ENCODE measurements at places on chromosomes 12 and 14.

DNA sequence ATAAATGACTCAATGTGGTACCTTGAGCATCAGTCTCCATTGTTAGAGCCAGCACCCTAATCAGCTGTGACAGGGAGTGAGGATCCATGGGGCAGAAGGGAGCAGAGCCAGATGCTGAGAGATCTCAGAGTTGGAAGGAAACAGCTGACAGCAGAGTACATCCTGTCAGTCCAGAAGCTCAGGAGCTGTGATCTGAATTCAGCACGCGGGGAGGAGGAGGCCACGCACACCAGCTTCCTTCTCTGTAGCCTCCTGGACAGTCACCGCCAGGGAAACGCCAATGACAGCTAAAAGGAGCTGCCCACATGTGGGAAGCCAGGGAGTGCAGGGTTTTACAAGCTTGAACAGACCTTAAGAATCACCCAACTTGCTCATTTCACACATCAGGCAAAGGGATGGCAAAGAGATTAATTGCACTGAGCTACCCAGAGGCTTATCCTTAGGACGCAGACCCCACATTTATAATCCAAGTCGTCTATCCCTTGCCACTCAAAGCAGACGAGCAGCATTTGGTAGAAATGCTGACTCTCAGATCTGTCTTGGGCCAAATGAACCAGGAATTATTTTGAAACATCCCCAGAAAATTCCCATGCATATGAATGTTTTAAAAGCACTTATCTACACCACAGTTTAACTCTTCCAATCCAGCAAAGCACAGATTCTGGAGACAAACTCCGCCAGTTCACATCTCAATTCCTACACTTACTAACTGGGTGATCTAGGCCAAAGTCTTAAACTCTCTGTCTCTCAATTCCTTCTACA, 322.6 kb upstream of the TMTC1 start:
- DNase-seq = no peak

GRCh38 chr12:92641291-92641690, 61.5 kb upstream of the PLEKHG7 start:
- no peak for DNase-seq

GRCh38 chr14:102220031-102220430, 80.3 kb downstream of the WDR20 start:
- DNase-seq = no peak

DNA sequence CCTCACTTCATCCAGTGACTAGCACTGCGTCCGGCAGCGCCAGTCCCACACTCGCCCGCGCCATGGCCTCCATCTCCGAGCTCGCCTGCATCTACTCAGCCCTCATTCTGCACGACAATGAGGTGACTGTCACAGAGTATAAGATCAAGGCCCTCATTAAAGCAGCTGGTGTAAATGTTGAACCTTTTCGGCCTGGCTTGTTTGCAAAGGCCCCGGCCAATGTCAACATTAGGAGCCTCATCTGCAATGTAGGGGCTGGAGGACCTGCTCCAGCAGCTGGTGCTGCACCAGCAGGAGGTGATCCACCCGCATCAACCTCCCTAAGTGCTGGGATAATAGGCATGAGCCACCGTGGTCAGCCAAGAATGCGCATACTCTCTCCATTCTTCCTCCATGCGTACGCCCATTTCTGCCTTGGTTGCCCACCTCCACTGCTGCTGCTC, 59.9 kb downstream of the IRF2BPL start:
- DNase-seq = no peak

GRCh38 chr14:50396631-50397389, at the start of gene CDKL1:
TSS of gene CDKL1 (minus strand) at chr14:50396881. CDS start at chr14:50395868, 1,013 bp downstream.
- DNase-seq = no peak

DNA sequence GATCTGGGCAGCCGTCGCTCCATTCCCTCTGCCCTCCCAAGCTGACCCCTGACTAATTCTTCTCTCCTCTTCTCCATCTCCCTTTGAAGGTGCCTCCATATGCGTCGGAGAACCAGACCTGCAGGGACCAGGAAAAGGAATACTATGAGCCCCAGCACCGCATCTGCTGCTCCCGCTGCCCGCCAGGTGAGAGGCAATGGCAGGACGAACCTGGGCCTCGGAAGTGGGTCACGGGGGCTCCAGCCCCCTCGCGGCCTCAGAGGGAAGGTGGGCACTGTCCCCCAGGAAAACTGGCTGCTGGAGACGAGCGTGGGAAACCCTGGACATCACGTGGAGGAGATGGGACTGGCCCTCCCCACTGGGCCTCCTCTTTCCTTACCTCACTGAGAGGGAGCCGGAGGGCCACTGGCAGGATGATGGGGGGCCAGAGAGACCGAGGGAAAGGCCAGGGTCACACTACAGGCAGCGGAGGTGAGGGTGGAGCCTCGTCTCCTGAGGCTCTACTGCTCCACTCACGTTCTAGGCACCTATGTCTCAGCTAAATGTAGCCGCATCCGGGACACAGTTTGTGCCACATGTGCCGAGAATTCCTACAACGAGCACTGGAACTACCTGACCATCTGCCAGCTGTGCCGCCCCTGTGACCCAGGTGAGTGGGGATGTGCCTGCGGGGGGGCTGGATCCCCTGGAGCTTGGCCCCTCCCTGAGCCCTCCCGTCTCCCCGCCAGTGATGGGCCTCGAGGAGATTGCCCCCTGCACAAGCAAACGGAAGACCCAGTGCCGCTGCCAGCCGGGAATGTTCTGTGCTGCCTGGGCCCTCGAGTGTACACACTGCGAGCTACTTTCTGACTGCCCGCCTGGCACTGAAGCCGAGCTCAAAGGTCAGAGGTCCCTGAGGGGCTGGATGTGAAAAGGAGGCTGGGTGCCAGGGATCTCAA, 806 bp downstream of the LTBR start:
- DNase-seq = no peak

DNA sequence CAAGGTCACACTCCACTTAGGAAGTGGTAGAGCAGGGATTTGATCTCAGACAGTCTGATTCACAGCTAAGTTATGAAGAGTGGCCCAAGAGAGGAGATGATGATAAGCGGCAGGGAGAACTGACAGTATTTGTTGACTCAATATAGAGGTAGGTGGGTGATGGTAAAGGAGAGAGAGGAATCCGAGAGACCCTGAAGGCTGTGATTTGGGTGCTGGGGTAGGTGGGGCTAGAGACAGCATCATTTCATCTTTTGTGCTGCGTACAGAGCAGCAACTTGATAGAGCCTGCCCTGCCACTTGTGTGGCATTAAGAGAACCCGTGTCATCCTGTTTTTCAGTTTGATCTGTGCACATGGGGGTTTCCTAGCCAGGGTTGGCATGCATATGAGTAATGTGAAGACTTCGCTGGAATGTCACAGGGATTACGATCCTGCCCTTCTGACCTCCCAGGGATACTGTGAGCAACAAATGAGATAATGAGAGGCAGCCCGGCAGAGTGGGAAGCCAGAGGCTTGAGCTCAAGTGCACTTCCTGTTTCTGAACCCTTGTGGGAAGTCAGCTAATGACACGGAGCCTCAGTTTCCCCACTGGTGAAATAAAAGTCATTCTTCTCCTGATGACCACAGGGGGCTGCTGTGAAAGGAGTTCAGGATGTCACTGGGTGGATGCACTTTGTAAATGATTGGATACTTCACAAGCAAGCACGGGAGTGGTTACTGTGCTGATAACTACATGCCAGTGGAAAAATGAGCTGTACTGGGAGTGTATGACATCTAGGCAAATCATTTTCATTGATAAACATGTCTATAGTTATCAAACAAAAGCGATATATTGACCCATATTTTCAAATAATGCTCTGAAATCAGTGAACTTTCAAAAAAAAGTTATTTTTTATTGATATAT, 59.5 kb upstream of the IGF1 start:
- no peak for DNase-seq

GRCh38 chr14:65255029-65255545, 152.8 kb upstream of the MAX start:
- DNase-seq = no peak

- no peak for DNase-seq
Observed at GRCh38 chr12:112602150-112602549, 183.4 kb downstream of the PTPN11 start.

DNA sequence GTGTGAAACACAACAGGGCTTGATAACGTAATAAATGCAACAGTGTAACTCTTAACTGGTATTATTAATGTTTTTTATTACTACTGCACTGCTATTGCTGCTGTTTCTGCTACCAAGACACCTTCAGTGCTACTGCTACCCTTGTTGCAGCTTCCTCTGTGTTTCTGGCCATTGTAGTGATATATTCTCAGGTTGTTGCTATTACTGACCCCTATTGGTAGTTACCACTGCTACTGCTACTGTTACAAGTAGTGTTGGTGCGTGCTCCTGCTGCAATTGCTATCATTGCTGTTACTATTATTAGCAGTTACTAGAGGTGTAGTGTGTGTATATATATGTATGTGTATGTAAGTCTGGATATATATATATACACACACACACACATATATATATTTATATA, 87.2 kb upstream of the PTPRB start:
- no peak for DNase-seq

GRCh38 chr12:121448771-121449315, 48.9 kb downstream of the RNF34 start:
- no peak for DNase-seq

DNA sequence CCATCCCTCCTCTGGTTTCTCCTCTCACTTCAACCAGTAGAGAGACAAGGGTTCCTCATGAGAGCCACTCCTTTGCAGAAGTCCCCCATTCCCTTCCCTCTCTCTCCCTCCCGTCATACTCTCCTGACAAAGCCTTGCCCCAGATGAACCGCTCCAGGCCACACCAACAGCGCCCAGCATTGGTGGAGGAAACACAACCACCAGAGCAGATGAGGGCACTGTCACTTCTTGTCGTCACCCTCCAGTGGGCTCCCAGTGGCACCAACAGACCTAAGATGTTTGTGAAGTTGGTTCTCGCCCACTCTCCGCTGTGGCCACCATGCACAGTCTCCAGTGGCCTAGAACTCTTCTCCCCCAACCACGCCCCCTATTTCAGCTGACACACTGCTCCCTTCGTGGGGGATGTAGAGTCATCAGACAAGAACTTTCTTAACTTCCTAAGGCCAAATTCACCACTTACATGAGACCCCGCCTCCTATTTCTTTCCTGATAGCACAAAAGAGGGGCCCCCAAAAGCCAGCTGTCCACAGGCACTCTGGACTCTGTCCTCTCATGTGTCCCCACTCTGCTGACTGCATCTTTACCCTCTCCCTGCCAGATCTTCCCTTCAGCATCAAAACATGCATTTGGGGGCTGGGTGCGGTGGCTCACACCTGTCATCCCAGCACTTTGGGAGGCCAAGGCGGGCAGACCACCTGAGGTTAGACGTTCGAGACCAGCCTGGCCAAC, 29.2 kb upstream of the PLEKHG6 start:
- DNase-seq = no peak

GRCh38 chr14:61599942-61600341, 95.4 kb upstream of the HIF1A start:
- DNase-seq = no peak

DNA sequence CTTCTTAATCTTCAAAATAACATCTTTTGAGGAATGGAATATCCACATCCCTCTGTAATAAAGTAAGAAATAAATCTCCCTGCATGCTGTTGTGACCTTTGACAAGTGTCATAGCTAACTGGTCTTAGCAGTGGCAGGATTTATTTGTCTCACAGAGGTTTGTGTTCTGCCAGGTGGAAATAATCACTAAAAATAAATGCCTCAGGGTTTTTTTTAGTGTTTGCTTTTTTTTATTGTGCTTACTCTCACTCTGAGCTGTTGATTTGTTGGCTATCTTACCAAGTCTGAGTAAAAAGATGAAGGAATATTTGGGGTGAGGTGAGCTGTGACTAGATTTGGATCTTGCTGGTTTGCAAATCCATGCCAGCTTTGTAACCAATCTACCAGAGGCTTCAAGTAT, 285.4 kb downstream of the ALG10B start:
- DNase-seq = no peak

GRCh38 chr12:44774815-44775411, 101.2 kb downstream of the NELL2 start:
- DNase-seq = peak; percentile 31

GRCh38 chr14:26719514-26719913, 121.7 kb upstream of the NOVA1 start:
- no peak for DNase-seq

GRCh38 chr14:71246539-71246938, 339.3 kb downstream of the PCNX1 start:
- DNase-seq = no peak

DNA sequence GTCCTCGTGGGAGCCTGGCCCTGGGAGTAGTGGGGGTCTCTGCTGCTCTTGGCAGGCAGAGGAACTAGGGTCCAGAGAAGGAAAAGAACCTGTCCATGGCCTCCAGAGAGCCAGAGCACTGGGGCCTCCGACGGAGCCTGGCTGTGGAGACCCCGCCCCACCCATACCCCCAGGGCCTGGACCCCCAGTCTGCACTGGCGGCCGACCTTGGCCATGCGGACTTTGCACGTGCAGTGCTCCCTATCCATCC, 1.1 kb downstream of the BEGAIN start:
- DNase-seq = no peak

DNA sequence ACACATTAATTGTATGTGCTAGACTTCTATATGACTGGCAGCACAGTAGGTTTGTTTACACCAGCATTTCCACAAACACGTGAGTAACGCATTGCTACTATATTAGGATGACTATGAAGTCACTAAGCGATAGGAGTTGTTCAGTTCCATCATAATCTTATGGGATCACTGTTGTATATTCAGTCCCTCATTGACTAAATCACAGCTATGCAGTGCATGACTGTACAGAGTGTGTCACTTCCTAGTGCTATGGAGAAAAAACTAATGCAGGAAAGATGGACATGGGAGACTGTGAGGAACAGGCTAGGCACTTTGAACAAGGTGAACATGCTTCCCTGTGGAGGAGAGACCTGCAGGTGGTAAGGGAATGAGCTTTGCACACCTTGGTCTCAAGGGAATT, 259.8 kb downstream of the NUAK1 start:
- DNase-seq = no peak

DNA sequence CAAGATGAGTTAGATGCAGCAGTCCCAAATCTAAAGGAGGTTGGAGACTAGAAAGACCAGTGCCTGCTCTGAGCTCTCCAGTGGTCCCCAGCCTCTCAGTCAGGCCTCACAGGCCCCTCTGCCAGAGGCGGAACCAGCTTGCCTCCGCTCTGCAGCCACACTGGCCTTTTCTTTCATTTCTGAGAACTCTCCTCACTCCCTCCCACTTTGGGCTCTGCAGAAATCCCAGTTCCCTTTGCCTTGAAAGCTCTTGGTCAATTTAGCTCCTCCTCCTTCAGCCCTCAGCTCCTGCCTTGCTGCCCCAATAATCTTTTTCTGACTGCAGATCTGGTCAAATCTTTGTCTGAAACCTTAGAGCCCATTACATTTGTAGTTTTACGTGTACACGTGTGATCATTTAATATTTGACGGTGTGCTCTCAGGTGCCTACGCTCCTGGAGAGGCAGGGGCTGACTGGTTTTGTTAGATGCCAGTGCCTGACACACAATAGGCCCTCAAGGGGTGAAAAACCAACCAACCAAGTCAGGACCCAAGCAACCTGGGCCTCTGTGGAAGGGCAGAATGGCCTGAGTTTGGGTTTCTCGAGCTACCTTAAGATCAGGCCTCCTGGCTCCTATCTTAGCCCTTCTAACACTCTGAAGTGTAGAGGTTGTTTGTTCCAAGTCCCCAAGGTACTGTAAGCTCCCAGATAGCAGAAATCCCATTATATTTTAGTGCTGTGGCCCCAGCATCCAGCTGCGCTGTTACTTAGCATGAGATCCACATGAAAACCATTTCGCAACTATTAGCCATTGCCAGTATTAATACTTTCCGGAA, 1.1 kb upstream of the NUDT4 start:
- DNase-seq = no peak

- DNase-seq = no peak
Observed at GRCh38 chr12:50951112-50951511, 1.2 kb upstream of the HIGD1C start.
